ENCODE measurements at places on chromosomes 2 and 18.

DNA sequence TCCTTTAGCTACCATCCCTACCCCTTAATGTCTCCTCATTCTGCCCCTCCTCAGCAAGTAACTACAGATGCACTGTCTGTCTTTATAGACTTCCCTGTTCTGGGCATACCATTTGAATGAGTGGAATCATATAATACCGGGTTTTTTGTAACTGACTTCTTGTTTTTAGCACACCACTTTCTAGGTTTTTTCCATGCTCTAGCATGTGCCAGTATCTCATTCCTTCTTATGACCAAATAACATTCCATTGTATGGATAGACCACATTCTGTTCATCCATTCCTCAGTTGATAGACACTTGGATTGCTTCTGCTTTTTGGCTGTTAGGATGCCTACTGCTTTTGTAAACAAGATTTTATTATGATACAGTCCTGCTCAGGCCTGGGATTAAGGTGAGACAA is 154.7 kb downstream of the TSN start:
- no peak for DNase-seq

DNA sequence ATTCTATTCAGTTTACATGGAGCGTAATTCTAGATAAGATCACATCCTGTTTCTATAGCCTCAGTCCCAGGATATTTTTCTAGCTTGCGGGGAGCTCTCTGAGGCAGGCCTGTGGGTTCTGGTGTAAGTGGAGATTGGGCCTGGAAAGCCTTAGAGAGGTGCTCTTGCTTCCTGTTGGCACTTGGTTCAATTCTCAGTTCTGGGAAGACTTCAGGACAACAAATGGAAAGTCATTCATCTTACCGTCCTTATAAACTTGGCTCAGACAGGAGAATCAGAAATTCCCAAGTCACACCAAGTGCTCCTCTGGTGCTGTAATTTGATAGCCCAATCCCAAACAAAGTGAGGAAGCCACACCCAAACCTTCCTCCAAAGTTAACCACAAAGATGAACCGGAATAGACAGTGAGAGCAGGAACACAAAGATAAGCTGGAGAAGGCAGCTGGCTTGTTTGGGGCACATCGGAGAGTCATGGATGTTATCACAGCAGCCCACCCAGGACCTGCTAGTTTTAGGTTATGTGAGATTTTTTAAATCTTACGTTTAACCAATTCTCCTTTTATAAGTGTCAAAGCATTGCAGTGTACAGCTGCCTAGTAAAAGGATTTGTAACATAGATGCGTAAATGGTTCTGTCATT is 144.3 kb upstream of the MAP3K20 start:
- DNase-seq, result no peak

- no peak for DNase-seq
Observed at GRCh38 chr18:12703096-12703567, 290 bp downstream of the PSMG2 start.

DNA sequence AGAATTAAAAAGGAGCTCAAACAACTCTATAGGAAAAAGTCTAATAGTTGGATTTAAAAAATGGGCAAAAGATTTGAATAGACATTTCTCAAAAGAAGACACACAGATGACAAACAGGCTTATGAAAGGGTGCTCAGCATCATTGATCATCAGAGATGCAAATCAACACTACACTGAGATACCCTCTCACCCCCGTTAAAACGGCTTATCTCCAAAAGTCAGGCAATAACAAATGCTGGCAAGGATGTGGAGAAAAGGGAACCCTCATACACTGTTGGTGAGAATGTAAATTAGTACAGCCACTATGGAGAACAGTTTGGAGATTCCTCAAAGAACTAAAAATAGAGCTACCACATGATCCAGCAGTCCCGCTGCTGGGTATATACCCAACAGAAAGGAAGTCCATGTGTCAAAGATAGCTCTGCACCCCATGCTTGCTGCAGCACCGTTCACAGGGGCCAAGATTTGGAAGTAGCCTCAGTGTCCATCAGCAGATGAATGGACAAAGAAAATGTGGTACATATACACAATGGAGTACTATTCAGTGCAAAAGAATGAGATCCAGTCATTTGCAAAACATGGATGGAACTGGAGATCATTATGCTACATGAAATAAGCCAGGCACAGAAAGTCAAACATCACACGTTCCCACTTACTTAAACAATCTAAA is 46.7 kb upstream of the B3GNT7 start:
- no peak for DNase-seq

DNA sequence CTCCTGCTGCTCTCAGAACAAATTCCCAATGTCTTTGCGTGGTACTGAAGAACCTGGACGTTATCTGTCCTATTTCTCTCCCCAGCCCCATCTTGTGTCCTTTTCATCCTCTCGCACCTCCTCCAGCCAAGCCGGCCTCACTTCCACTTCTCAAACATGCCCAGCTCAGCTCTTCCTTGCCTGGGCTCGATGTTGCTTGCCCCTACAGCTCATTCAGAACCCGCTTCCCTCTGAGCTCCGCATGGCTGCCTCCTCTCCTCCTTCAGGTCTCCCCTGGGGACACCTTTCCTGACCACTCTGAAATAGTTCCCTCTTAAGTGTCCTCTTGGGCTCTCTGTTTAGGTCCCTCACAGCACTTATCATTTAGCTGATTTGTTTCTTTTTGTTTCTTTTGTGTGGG is 6.7 kb upstream of the SMARCAL1 start:
- no peak for DNase-seq

GRCh38 chr18:32431753-32432152 is 38.9 kb downstream of the GAREM1 start:
- no peak for DNase-seq

- no peak for DNase-seq
Observed at GRCh38 chr2:20532634-20533437, 86.0 kb downstream of the RHOB start.

DNA sequence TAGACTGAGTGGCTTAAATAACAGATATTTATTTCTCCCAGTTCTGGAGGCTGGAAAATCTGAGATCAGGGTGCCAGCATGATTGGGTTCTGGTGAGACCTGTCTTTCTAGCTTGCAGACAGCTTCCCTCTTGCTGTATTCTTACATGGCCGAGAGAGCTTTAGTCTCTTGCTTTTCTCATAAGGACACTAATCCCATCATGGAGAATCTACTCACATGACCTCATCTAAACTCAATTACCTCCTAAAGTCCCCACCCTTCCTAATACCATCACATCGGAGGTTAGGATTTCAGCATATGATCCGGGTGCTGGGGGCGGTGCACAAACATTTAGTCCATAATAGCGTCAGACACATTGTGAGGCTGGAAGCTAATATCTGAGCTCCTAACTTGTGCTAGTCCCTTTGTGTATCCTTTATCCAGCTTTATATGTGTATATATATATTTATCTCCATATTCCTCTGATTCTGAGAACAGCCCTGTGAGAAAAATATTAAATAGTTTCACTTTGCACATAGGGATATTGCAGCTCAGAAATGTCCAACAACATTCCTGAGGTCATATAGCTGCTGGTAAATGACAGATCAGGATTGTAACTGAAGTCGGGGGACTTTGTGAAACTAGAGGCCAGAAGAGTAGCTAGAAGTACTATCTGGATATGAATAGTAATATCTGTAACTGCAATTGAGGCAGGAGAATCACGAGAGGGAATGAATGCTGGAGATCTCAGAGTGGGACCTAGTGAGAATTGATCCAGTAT is 28.9 kb downstream of the MARCHF4 start:
- DNase-seq, result no peak

DNA sequence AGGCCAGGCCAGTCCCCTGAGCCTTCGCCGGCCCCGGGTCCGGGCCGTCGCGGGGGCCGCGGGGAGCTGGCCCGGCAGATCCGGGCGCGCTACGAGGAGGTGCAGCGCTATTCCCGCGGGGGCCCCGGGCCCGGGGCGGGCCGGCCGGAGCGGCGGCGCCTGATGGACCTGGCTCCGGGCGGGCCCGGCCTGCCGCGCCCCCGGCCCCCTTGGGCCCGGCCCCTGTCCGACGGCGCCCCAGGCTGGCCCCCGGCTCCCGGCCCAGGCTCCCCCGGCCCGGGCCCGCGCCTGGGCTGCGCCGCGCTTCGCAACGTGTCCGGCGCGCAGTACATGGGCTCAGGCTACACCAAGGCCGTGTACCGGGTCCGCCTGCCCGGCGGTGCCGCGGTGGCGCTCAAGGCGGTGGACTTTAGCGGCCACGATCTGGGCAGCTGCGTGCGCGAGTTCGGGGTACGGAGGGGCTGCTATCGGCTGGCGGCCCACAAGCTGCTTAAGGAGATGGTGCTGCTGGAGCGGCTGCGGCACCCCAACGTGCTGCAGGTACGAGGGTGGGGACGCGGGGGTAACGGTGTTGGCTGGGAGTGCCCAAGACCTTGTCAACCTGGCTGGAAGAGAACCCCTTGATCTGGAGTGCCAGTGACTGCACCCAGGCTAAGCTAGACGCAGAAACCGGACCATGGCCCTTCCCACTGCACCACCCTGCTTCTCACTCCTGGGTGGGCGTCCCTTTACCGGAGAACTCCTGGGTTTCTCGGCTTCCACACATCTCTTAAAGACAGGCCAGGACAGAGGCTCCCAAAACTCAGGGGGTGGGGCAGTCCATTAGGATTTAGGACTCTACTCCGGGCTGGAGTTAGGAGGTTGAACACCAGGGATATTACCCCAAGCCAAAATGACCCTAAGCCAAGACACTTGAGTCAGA is 739 bp downstream of the PKDCC start:
- DNase-seq, result no peak

DNA sequence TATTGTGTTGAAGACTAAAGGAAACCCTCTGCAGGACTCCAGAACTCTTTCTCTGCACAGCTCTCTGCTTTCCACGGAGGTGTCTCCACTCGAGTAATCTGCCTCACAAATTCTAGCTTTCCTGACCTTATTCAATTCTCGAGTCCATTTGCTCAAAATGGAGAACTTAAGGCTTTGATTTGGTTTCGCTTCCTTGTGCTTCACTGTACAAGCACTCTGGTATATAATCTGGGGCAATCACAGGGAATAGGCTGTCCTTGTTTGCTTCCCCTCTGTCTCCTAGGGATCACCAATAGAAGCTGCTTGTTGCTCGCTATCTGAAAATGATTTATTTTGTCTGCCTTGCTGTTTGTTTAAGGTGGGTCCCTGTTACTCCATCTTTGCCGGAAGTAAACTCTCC is 129.1 kb upstream of the DOCK10 start:
- no peak for DNase-seq

DNA sequence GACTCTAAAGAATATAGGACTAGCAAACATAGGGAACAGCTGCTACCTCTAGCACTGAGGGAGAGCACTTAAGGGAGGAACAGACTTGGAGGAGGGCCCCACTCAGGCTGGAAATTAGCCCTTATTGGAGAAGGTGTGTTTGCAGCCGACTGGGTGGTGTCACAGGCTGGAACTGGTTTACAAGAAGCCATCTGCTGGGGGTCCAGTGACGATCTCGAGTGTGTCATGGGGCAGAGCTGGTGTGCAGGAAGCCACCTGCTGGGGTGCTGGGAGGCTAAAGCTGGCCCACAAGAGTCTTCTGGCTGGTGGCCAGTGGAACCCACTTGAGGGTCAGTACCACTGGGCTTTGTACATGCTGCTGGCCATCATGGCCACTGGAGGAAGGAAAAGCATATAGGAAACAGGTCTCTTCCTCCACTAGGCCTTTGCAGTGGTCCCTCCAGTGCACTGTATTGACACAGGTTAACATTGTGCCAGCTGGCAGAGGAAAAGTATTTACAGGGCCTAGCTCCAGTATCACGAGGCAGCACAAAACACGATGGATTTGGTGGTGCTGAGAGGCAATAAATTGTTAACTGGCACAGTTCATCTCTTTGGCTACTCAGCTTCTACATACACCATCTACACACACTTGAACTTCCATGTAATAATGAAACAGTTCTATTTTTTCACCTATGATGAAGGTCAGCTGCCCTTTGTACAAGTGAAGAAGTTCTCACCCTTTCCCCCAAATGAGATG is 43.6 kb downstream of the MAP3K20 start:
- no peak for DNase-seq

- no peak for DNase-seq
Observed at GRCh38 chr18:78770823-78771139, 208.8 kb upstream of the SALL3 start.

- peak; percentile 57 for DNase-seq
Observed at GRCh38 chr18:23812546-23813440, 123.5 kb downstream of the LAMA3 start.

DNA sequence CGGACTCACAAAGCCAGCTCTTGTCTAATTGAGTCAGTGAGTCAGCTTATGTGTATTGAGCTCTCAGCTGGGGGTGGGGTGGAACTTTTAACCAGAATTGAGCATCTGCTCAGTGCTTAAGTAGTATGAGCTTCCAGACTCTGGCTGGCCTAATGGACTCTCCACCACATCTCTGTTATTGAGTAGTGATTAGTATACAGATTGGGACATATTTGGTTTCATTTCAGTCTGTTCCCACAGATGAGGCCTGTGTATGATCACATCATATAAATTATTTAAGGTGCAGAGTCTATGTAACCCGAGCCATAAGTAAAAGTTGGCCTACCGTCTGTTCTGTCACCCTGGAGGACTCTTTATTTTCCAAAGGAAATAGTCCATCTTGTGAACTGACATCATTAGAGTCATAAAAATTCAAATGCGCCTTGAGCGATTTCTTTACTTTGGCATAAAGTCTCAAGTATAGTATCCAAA is 152.1 kb downstream of the THSD7B start:
- no peak for DNase-seq

DNA sequence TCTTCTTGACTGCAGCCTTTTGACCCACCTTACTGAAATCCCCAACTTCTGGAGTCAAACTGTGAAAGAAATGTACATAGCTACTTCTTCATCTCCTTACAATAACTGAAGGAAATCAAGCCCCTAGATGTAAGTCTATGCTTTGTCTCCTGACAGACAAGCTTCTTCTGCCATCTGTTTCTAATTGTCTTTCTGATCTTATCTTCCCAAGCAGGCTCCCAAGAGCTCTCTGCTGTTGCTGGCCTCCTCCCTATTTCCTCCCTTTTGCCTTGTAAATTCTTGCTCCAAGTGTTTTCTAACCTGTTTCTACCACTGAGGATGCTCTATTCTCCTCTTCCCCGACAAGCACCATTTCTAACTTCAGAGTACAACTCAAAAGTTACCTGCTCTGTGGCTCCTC is 77.4 kb upstream of the OSR1 start:
- DNase-seq, result no peak

DNA sequence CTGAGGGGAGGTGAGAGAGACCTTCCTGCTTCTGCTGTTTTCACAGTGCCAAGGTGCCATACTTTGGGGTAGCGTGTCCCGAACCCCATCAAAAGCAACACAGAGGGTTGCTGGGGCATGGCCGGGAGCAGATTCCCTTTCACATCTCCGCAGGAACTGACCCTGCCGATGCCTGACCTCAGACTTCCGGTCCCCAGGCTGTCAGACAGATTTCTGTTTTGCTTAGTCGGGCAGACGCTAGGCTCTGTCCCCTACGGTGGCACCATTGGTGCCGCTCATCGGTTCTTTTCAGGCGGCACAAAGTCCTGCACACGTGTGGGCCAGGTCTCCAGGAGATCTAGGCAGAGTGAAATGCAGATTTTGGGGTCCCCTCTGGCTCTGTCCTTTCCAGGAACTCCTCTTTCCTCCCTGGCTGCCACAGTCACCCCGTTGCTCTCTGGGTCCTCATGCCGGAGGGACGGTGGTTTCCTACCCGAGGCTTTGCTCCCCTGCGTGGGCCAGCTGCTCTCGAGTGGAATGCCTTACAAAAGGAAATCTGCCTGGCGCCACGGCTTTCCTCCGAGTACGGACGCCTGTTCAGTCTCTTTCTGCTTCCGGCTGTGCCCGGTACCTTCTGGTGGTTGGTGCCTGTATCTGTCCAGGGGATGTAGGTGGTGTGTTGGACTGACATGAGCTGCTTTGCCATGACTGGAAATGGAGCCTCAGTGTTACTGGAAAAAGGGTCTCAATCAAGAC is 39.3 kb downstream of the RTP5 start:
- no peak for DNase-seq

All from LoVo (cell line).